Breast epithelium (tissue), 4 donors: ENCODE measurements at places on chromosomes 13 and 19.

DNA sequence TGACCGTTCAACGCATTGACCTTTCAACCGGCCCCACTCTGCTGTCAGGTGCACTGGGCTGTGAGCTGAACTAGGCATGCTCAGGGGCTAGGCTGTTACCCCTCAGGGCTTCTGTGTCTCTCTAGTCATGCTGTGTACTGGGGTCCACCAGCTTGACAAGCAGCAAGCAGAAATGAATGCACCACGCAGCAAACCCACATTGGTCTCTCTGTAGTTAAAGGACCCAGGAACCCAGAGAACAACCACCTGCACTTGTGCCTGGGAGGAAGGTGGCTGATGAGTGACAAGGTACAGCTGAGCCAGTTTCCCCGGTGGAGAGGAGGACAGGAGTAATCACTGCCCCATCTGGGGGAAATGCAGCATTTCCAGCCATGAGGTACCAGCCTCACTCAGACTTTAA is 159.9 kb downstream of the USP12 start:
- DNase-seq: no peak

DNA sequence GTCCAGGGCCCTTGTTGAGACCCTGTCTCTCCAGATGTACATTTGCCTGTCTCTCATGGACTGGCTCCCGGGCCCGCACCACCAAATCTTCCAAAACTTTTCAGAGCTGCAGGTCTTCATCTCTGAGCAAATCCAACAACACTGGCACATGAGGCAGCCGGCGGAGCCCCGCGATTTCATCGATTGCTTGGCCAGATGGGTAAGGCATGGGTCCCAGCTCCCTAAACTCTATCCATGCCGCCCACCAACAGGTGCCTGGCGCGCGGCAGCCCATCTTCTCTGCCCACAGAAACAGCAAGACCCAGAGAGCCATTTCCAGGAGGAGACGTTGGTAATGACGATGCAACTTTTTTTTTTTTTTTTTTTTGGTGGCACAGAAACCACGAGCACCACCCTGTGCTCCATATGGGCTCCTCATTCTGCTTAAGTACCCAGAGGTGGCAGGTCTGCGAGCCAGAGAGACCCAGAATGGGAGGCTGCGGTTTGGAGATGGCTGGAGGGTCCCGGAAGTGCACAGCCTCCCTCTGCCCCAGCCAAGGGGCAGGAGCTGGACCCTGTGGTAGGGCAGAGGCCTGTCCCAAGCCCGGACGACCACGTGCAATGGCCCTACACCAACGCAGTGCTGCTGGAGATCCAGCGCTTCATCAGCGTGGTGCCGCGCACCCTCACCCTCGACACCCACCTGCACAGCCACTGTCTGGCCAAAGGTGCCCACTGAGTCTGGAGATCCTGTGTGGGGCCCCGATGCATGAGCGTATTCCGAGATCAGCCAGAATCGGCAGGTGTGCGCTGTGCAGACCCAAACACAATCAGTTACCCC is 22.6 kb downstream of the CYP2F1 start:
- no peak for DNase-seq

GRCh38 chr19:27794494-27795042 is 1418.4 kb downstream of the UQCRFS1 start:
- no peak for DNase-seq

DNA sequence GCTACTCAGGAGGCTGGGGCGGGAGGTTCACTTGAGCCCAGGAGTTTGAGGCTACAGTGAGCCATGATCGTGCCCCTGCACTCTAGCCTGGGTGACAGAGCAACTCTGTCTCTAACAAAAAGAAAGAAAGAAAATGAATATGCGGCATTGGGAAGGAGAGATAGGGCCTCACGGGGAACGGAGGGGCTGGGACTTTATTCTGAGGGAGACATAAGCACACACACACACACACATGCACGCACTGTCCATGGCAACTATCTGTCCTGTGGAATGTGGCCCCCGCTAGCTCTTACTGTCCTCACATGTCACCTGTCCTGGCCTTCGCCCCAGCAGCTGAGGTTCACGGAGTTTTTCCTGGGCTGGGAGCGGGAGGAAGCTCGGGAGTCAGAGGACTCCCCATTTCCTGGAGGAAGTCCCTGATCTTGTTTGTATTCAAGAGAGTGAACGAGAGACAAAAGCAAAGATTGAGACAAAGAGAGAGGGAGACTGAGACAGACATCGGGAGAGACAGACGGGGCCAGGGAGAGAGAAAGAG is 654 bp downstream of the STAP2 start:
- DNase-seq: no peak

GRCh38 chr19:48194041-48194843 is 23.8 kb downstream of the ZSWIM9 start:
- no peak for DNase-seq

- no peak for DNase-seq
These were observed 767.1 kb downstream of the UQCRFS1 start for GRCh38 chr19:28445826-28446225.

DNA sequence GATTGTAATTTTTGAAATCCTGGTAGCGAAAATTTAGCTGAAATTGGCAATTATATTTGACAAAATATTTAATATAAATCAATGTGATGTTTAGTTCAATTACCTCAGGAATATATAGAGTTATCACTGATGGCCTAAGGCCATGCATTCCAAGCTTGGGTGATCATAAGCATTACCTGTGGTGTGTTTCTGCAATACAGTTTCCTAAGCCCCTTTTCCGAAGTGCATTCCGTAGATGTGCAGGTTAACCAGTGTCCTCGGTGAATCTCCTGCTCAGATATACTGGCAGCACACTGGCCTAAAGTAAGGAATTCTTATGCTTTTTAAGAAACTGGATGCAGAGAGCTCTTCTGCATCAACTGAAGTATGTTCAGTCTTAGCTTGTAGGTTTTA is 35.0 kb downstream of the ITGBL1 start:
- no peak for DNase-seq

DNA sequence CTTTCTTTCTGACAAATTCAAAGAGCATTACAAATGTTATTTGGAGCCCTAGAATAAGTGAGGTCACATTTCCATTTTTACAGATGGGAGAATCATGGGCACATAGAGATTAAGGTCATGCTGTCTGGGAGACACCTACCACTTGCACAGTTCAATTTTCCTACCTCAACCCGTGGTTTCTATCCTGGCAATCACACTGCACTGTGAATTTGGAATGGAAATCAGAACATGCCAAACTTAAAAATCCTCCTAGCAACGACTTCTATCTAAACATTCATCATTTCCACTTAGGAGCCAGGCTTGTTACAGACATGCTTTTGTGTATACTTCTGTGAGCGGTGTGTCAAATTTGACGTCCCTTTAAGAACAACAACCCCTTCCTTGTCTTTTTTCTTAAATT is 251.5 kb downstream of the DNAJC15 start:
- no peak for DNase-seq

GRCh38 chr19:33192010-33192409 is 2.1 kb upstream of the LRP3 start:
- DNase-seq: no peak

- DNase-seq: no peak
These were observed 129.0 kb downstream of the IRS2 start for GRCh38 chr13:109657395-109657794.

GRCh38 chr13:80340651-80341100 is 250 bp downstream of the SPRY2 start:
- DNase-seq: peak; percentile 25

- no peak for DNase-seq
These were observed 609 bp downstream of the EPS15L1 start for GRCh38 chr19:16470911-16471811.

DNA sequence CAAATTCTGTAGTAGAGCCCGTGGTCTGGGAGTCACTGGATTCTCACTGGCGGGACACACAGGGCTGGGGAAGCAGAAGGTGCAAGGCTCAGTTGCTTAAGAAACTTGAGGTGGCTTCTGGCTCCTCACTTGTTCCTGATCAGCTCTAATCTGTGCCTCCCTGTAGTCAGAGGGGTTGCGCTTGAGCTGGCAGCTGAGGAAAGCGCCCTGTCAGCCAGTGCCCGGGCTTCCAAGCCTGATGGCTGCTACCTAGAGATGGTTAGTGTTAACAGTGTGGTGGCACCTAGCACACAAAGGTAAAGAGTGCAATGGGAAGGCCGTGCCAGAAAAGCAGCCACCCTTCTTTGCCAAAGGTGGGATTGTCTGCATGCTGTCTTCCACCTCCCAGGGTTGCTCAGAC is 8.8 kb downstream of the HNRNPM start:
- no peak for DNase-seq

DNA sequence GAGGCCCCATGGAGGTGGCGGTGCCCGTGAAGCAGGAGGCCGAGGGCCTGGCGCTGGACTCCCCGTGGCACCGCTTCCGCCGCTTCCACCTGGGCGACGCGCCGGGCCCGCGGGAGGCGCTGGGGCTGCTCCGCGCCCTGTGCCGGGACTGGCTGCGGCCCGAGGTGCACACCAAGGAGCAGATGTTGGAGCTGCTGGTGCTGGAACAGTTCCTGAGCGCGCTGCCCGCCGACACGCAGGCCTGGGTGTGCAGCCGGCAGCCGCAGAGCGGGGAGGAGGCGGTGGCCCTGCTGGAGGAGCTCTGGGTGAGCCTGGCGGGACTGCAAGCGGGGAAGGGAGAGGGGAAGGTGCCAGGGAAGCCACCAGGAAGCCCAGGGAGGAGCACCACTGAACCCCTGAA is 5.8 kb downstream of the ZNF444 start:
- DNase-seq: no peak

GRCh38 chr13:71879129-71879535 is 12.1 kb upstream of the DACH1 start:
- DNase-seq: no peak

DNA sequence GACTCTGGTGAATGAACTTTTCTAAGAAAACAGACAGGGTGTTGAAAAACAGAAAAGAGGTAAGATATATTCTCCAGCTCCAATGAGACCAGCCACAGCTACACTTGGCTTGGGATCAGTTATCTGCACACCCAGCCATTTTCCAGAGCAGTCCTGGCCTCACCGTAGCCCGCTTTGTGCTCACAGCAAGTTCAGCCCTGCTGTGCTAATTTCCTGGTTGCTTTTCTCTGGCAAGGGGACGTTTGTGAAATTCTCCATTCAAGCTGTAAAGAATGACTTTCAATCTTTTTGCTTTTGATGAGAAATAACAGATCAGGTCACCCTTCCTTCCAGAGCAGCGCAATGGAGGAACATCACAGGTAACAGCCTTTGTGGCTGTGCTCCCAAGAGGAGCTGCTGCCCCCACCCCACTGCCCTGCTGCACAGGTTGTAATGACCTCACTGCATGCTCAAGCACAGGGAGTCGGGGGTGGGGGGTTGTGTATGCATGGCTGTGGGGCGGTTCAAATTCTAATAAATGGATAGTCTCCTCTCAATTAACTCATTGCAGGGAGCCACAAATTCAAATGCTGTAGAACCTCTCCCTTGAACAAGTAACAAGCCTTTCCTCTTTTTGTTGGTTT is 516.6 kb upstream of the NBEA start:
- no peak for DNase-seq

DNA sequence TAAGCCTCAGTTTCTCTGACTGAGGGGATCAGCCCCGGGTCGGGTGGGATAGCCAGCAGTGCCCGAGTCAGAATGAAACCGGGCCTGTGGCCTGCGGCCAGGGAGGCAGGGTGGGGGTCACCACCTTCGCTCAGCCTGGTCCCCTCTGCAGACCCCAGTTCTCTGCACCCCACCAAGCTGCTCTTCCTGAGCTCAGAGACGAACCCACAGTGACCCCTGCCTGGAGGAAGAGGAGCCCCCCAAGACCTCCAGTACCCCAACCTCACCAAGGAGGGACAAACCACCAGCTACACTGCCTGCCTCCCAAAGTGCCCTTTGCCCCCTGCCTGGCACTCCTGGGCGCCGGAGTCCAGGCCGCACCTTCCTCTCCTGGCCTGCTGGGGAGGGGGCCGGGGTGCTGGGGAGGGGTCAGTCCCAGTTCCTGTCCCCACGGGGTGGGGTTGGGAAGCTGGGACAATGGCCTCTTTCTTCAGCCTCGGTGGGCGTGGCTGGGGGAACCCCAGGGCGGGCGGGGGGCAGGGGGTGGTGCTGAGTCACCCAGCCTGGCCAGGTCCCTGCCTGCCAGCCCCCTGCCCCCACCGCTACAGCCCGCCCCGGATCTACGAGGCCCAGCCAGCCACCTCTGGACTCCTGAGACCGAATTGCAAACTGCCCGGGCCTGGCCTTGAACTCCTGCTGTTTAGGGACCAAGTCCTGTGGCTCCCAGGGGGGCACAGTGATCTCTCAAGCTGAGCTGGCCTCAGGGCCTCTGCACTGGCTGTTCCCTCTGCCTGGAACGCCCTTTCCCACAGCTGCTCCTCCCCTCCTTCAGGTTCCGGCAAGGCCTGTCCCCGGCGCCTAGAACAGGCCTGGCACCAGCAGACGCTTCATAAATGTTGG is 14.3 kb downstream of the ZBTB7A start:
- DNase-seq: no peak

- no peak for DNase-seq
These were observed 10.4 kb downstream of the NUDT19 start for GRCh38 chr19:32702010-32702409.

- DNase-seq: no peak
These were observed 343.4 kb downstream of the SLITRK5 start for GRCh38 chr13:88014527-88014926.

DNA sequence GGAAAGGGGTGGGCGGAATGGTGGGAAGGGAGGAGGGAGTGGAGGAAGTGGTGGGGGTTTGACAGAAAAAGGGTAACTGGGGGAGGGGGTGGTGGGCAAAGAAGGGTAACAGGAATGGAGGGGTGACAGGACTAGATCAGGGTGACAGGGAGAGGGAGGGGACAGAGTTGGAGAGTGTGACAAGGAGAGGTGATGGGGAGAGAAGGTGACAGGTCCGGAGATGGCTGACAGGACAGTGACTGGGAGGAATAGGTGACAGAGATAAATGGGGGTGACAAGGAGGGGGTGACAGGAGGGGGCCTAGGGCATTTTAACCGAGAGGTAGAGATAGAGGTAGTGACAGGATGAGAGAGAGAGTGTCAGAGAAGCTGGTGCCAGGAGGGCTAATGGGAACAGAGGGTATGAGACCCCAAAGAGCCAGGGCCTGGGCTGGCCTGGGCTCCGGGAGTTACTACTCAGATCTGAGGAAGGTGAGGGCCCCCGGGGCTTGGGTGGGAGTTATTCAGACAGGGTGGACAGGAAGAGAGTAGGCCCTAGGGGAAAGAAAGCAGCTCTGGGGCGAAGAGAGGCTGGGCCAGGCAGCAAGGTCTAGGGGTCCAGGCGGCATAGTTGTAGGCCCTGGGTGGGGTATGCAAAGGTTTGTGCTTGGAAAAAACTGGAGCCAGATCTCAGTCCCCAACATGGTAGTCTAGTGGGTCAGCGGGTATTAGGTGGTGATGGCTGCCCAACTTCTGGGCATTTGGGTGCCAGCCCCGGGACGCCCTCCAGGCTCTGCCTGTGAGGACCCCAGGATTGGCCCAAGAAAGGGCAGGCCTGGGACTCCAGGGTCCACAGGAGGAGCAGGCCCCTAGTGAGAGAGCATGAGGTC is 660 bp downstream of the CIC start:
- no peak for DNase-seq

DNA sequence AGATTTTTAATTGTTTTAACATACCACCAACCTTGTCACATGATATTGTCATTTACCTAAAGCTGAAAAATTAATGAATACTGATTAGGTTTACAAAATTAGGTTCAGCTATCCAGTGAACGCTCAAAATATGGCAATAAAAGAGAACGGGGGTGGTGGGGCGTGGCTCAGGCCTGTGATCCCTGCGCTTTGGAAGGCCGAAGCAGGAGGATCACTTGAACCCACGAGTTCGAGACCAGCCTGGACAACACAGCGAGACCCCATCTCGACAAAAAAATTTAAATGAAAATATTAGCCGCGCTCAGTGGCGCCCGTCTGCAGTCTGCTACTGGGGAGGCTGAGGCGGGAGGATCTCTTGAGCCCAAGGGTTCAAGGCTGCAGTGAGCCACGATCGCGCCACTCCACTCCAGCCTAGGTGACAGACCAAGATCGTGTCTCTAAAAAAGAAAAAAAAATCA is 516 bp upstream of the FAM32A start:
- no peak for DNase-seq
